Fibroblast of skin of right quadriceps (primary cell): ENCODE measurements at places on chromosomes 7 and 10.
A peak's percentile ranks its signal among the peaks of the same experiment; 100 is the strongest.

DNA sequence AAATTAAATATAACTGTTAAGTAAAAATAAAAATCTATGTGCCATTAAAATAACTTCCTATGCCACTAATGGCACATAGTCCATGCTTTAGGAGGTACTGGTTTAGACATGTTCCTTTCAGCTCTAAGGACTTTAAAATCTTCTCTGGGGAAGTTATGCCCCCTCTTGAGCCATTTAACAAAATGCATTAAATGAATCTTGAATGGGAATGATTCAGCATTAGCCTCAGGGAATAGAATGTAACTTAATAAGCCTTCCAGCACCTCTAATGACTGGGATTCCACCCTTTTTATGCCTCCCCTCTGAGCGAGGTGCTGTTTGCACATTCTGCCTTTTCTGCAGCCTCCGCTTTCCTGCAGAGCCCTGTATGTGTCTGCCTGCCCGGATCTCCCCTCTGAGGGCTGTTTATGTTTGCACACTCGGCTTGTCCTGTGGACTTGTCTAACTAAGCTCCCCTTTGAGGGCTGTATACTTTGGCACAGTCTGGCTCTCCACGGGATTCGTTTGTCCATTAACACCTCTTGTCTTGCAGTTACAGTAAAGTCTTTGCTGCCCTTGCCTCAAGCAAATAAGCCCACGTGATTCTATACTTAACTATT, 108.4 kb upstream of the HPS1 start:
- no peak for DNase-seq

- DNase-seq = no peak
Observed at GRCh38 chr10:74728225-74728624, 98.2 kb upstream of the KAT6B start.

GRCh38 chr10:79299397-79300241, 47.6 kb upstream of the PPIF start:
- peak; percentile 32 for DNase-seq

DNA sequence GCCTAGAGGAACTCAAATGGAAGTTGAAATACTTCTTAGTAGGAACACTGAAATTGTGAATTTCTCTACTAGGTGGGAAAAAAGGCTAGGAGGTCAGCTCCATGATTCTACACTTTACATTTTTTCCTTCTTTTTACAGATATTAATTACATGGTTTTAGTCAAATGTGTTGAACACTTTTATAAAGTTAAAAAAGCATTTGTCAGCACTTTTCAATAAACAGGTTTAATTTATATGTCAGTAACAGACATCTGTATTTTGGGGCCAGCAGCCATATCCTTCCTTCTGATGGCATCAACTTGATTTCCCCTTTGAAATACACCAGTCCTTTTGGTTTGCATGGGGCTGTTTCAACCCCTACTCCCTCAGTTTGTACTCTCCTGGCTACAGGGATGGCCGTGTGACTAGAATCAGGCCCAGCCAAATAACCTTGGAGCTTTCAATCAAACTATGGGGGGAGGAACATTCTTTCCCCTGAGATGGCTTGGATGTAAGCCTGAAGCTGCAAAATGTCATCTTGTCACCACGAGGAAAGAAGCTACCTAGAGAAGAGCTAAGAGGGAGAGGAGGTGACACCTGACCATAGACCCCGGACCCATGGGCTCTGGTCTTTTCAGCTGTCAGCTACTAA, 171.0 kb upstream of the NEBL start:
- no peak for DNase-seq

GRCh38 chr10:104334561-104334960, 3.7 kb downstream of the ITPRIP start:
- no peak for DNase-seq

DNA sequence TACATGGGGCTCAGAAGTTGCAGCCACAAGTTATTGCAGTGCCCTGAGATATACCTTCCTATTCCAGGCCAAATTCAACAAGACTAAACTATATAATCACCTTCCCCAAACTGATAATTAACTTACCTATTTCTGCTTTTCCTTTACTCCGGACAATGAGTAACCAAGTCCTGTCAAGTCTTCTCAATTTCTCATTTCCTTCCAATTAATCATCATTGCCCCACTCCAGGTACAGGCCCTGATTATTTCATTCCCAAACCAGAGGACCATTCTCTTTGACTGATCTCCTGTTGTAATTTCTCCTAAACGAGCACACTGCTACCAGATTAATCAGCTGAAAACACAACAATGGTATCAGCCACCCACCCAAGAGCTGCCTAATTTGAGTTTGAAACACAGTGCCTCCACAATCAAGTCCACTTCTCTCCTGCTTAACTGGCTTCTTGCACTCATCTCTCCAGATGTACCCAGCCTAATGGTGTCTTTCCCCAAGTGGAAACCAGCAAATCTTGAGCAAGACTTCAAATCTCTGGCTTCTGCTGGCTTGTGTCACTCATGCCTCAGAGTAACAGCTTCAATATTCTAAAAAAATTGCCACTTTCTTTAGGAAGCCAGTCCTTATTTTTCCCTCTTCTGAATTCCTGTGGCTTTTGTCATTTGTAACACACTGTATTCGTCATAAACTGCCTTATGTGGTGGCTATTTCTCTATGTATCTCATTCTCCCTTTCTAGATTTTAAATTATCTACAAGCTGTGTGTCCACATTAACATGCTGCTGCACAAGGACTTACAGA, 89.1 kb downstream of the CDK6 start:
- DNase-seq = peak; percentile 68

DNA sequence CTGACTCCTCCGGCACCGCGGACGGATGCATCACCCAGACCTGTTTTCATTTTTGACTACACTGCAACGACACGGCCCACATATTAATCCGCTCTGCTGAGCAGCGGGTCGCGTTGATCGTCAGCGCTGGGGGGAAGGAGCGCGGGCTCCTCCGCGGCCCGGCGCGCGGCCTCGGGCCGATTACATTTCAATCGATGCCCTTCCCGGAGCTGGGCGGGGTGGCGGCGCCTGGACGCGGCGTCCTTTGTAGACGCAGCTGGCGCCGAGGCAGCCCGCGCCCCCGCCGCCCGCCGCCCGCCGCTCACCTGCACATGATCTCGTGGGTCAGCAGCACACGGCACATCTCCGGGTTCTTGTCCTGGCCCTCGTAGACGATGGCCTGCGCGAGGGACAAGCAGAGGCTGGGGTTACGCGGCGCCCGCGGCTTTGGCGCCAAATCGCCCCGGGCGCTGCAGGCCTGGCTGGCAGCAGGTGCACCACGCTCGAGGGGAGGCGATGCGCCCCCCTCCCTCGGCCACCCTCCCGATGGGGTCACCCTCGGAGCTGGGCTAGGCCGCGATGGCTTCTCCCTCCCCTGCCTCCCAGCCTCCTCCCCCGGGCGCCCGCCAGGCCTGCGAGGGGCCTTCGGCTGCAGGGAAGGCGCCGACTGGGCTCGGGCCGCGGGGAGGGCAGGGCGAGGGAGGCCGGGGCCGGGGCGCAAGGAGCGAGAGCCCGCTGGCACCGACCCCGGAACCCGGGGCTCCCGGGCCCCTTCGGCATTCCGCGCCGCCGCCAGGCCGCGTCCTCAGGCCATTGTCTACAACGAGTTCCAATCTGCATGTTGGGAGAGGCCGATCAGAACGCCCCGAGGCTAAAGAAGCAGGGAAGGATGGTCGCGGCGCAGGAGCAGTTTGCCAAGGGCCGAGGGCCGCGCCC, 5.2 kb downstream of the EBF3 start:
- no peak for DNase-seq

- no peak for DNase-seq
Observed at GRCh38 chr10:121854809-121855445, 72.9 kb downstream of the ATE1 start.

GRCh38 chr10:124282326-124282725, 136.4 kb downstream of the OAT start:
- DNase-seq = no peak

DNA sequence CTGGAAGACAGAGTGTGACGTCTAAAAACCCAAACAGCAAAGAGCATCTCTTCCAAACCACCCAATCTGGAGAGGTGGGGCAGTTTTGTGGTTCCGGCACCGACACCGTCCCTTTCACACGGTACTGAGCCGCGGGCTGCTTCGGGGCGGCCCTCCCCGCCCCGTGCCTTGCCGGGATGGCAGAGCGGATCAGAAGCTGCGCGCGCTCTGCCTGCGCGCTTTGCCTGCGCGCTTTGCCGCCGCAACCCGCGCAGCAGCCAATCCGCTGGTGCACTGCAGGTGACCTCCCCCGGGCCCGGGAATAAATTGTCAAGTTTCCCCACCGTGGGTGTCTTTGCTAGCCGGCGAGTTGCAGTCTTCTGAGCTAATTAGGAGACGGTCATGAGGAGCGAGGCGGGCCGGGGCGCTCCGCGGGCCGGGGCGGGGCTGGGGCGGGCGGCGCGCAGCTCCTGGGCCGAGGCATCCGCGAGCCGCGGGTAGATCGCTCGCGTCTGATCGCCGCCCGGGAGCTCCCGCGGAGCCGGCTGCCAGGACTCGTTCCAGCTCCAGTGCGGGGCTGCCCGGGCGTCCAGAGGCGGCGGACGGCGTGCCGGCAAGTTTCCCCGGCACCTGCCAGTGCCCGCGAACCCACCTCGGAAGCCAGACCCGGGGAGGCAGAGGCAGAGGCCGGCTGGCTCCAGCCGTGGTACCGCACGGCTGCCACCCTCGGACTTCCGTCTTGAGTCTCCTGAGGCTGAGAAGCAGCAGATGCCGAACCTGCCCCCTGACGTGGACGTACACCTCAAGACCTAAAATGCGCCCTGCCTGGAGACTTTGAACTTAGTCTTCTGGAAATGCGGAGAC, 536.0 kb upstream of the GALNT17 start:
- no peak for DNase-seq

- DNase-seq = no peak
Observed at GRCh38 chr7:27972276-27972675, 208.3 kb downstream of the JAZF1 start.

DNA sequence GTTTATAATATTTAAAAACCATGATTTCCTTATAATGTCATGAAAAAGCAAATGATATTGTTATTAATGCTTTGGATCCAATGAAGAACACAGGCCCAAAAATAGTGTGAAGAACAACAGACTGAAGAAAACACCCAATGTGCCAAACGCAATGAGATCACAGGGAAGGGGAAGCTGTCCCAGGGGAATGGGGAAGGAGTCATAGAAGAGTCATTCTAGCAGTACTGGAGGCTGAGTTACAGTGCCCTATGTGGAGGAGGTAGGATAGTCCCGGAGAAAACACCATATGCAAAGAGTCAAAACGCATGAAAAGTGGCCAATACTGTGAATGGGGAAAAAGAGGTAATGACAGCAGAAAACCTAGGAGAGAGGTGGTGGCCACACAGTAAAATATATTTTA, 50.9 kb downstream of the TPK1 start:
- peak; percentile 26 for DNase-seq

- DNase-seq = no peak
Observed at GRCh38 chr10:124257781-124258180, 160.9 kb downstream of the OAT start.

DNA sequence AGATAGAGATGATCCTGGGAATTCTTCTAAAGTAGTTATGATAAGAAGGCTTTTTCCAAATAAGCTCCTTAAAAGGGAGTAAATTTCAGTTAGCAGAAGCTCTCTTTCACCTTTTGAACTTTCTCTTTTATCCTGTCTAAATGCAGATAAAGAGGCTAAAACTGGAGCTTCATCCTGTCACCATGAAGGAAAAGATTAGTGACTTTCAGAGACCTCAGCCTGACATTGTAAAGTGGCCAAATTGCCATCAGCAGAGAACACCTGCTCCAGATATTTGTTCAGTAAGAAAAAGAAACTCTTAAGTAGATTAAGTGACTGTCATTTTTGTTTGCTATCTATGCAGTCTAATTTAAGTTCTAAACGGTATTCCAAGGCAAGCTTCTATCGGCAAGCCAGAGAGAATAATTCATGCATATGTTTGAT, 18.3 kb downstream of the VWDE start:
- DNase-seq = no peak

- no peak for DNase-seq
Observed at GRCh38 chr7:100894860-100895700, 608 bp downstream of the ACHE start.

GRCh38 chr10:115624448-115624847, 531.3 kb downstream of the ATRNL1 start:
- peak; percentile 57 for DNase-seq

GRCh38 chr7:110888641-110889040, 202.3 kb upstream of the LRRN3 start:
- DNase-seq = no peak

DNA sequence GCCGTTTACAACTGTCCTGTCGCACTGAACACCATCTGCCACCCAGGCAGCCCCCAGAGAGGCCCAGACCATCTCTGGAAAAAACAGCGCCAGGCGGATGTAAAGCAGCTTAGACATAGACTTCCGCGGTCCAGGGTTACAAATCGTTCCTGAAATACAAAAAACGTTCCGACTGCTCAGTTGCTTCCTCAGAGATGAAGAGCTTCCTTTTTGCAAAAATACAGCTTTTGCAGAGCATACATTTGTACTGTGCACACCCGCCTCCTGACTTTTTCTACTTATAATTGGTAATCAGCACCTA, 11.4 kb downstream of the DAGLB start:
- DNase-seq = no peak

DNA sequence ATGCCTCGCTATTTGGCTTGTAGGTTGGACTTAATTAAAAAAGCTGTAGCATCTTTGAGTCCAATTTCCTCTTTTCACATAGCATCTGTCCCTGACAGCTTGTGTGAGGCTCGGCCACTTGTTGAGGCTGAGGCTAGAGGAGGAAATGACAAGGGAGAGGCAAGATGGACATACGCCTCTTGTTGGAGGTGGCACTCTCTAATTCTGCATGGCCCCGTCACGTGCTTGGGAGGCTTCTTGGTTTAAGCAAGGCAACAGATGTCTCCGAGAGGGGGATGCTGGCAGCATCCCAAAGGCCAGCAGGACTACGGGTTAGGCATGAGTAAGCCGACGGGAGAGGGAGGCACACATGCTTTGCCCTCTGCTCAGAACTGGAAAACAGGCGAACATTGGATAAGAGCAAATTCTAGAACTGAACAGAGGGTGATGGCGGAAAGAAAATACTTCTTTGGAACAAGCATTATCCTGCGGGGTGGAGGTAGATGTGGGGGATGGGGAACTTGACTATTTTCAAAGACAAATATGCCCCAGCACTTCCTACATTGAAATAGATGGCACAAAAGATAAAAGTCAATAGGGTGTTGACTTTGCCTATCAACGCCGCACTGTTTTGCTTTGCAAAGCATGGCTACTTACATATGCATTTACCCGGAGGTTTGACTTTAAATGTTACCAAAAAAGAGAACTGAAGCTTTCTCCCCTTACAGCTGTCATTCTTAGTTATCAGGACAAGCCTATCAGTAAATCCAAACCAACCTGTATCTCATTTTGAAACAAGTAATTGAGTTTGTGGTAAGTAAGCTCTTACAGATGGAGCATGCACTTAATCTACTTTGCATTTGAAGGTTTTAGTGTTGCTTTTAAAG, 94.8 kb downstream of the CHN2 start:
- DNase-seq = peak; percentile 64

- peak; percentile 46 for DNase-seq
Observed at GRCh38 chr7:134470864-134471263, 12.0 kb upstream of the AKR1B1 start.

- no peak for DNase-seq
Observed at GRCh38 chr7:150866932-150867564, 14.7 kb downstream of the AOC1 start.

- no peak for DNase-seq
Observed at GRCh38 chr7:139944248-139944647, 115.2 kb downstream of the TBXAS1 start.
